ENCODE measurements at places on chromosomes 1 and 21. TPM values are rescaled to one million over a fixed set of nuclear protein-coding genes. Genes with fewer than 3 reads are reported as not detected.

KLF18 gene
- polyA plus RNA-seq: not detected

C8A gene
- not detected for polyA plus RNA-seq

DNA sequence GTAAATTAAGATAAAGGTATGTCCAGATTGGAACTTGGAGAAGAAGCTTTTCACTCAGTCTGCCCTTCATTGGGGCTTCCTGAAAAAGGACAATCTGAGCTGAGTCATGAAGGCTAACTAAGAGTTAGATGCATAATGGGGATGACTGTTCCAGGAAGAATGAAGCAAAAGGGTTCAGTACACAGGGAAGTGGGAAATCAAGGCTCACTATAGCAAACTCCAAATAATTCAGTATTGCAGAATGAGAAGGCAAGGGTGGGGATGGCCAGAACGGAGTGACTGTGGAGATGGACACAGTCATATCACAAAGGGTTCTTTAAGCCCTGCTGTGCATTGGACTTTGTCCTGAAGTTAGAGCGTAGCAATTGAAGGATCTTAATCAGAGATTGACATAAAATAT is 158.3 kb downstream of the FGGY start:
- DNase-seq: no peak

- DNase-seq: no peak
Observed at GRCh38 chr1:47859092-47859743, 138.0 kb downstream of the TRABD2B start.

DNA sequence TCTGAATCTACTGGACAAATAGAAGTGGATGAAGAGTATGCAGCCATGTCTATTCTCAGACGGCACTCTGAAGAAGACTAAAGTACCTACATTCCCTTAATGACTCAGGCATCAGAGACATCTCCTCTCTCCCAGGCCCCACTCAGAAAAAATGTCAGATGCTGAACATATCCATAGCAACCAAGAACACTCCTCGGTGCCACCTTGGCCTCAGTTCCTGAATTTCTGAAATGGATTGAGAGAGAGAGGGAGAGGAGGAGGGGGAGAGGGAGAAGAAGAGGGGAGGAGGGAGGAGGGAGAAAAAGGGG is 16.0 kb upstream of the OVAAL start:
- DNase-seq: no peak

GRCh38 chr1:201489643-201490261 is 17.2 kb downstream of the CSRP1 start:
- DNase-seq: no peak

Data from right renal cortex interstitium (tissue), 3 donors.